ENCODE measurements at places on chromosomes 1 and 21. TPM values are rescaled to one million over a fixed set of nuclear protein-coding genes. Genes with fewer than 3 reads are reported as not detected.
A peak's percentile ranks its signal among the peaks of the same experiment; 100 is the strongest.

DNA sequence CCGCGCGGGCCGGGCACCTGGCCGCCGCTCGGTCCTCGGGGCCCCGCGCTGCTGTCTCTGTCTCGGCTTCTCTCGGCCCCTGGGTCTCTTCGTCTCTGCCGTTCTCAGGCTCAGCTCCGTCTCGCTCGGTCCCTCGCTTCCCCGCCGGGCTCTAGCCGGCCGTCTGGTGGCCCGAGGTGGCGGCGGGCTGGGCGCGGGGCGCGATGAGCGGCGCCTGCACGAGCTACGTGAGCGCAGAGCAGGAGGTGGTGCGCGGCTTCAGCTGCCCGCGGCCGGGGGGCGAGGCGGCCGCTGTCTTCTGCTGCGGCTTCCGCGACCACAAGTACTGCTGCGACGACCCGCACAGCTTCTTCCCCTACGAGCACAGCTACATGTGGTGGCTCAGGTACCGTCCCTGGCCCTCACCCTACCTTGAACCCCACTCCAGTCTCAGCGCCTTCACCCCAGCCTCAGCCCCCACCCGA, 355 bp downstream of the SHISAL2A start:
- DNase-seq, result peak; percentile 18
- peak overlapping the region; percentile 87 for H3K27ac ChIP-seq
- H3K27me3 ChIP-seq, result peaks cover 5% of the 10 kb centered on the region
- H3K4me1 ChIP-seq, result peaks cover 62% of the 10 kb centered on the region
- H3K4me3 ChIP-seq, result peak overlapping the region; percentile 73

DNA sequence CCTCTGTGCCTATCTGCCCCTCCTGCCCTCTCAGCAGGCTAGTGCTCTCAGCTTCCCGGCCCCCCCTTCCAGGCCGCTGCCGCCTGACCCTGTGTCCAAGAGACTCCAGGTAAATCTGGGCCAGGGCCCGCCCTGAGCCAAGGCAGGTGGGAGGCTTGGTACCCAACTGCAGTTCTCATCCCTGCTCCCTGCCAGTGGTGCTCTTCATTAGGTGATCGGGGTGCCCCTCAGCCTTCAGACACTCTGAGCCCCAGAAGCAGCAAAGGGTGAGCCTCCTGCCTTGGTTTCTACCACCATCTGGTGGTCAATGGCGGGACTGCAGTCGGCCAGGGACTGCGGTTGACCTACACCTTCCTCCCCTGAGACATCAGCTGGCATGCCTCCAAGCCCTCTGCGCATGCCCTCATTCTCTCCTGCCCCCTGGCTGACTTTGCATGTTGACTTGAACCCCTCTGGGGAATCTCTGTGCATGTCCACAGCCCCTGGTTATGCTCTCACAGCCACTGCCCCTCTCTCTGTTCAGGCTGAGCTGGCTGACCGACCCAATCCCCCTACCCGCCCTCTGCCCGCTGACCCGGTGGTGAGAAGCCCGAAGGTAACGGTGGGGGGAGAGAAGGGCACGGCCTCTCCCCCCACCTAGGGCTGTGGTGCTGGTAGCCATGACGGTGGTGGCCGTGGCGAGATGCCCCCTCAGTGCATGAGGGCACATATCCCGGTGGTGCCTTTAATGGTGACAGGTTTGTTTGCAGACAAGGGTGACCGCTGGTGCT, 2.0 kb upstream of the EFNA4 start:
- no peaks in the 10 kb centered on the region for H3K27me3 ChIP-seq
- no peak overlapping the region for H3K27ac ChIP-seq
- peaks cover 5% of the 10 kb centered on the region for H3K36me3 ChIP-seq

GRCh38 chr1:104084380-104084779, 334.7 kb downstream of the AMY1C start:
- no peak overlapping the region for H3K27ac ChIP-seq
- no peaks in the 10 kb centered on the region for H3K27me3 ChIP-seq
- no peaks in the 10 kb centered on the region for H3K4me1 ChIP-seq
- DNase-seq, result no peak

GRCh38 chr1:207938016-207938415, 27.1 kb upstream of the CD34 start:
- peaks cover 56% of the 10 kb centered on the region for H3K27me3 ChIP-seq
- no peak for DNase-seq
- no peak overlapping the region for H3K4me3 ChIP-seq
- no peak overlapping the region for H3K27ac ChIP-seq
- H3K36me3 ChIP-seq, result no peaks in the 10 kb centered on the region

PADI2 gene
- total RNA-seq, result 0.23 TPM

ZSWIM5 gene
- total RNA-seq, result 0.46 TPM

FOXO6 gene
- not detected for total RNA-seq

GRCh38 chr1:24683713-24684162, 40.6 kb downstream of the SRRM1 start:
- H3K36me3 ChIP-seq, result no peaks in the 10 kb centered on the region
- no peak overlapping the region for H3K27ac ChIP-seq
- DNase-seq, result no peak
- no peaks in the 10 kb centered on the region for H3K27me3 ChIP-seq
- peaks cover 2% of the 10 kb centered on the region for H3K4me1 ChIP-seq

DNA sequence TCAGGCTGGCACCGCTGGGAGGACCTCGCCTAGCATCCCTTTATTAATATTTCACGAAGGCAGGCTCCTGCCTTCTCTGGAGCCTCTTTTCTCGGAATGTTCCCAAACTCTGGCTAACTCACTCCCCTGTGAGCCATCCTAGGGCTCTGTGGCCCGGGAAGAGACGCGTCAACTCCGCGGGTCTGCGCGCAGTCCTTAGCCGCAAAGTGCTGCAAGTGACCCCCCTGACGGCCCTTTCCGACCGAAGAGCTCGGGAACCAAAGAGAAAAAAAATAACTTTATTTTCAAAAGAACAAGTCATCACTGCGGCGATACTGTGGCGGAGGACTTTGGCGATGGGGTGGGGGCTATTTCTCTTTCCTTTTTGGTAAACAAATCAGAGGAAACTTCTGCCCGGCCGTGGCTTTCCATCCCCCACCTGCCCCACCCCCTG, 14.6 kb downstream of the NR5A2 start:
- H3K27ac ChIP-seq, result no peak overlapping the region
- peak overlapping the region; percentile 25 for H3K4me3 ChIP-seq
- peaks cover 20% of the 10 kb centered on the region for H3K4me1 ChIP-seq
- H3K27me3 ChIP-seq, result peaks cover 76% of the 10 kb centered on the region

RAB3B gene
- 0.02 TPM for total RNA-seq

EDARADD gene
- 1.6 TPM for total RNA-seq
